ENCODE measurements at places on chromosomes 5 and 9. TPM values are rescaled to one million over a fixed set of nuclear protein-coding genes. Genes with fewer than 3 reads are reported as not detected.

DNA sequence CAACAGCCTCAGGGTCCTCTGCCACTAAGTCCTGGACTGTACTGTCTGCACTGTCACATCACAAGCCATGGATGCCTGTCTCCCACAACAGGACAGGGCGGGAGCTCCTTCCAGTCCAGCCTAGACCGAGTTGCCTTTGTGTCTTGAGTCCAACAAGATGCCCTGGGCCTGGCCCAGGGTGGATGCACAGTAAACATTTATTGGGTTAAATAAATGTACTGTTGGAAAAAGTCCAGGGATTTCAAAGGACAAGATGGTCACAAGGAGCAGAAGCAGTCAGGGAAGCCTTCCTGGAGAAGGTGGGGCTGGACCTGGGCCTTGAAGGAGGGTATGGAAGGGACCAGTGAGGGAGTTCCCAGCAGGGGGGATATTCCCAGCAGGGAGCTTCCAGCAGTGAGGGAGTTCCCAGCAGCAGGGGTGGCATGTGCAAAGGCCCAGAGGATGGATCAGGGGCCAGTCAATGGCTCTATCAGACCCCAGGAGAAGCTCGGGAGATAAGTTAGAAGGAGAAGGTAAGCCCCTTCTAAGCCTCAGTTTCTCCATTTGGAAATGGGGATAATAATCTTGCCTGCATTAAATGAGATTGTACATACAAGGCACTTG, 72.7 kb upstream of the NEURL1B start:
- no peak for DNase-seq

DNA sequence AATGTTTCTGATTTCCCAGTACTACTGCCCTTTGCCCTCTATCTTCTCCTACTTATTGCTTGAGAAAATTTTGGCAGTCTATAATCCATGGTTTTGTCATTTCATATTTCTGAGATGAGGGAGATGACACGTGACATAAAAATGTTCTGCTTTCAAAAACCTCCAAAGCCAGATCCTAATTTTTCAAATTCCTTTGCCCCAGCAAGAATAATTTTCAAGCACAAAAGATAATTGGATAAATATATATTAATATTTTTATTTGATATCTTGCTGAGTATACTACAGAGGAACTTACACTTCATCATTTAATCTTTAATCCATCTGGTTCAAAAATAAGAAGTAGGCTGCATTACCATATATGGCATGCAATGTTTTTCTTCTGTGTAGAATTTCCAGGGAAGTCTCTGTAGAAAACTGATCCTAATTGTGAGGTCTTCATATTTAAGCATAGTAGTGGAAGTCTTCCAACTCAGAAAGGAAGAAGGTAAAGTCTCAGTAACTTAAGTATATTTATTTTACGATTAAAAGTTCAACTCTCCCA, 1738.8 kb downstream of the EFNA5 start:
- DNase-seq = no peak

GRCh38 chr5:159478950-159479349, 148.7 kb upstream of the IL12B start:
- no peak for DNase-seq

GRCh38 chr9:16143947-16144890, 591.4 kb downstream of the CCDC171 start:
- DNase-seq = no peak

DNA sequence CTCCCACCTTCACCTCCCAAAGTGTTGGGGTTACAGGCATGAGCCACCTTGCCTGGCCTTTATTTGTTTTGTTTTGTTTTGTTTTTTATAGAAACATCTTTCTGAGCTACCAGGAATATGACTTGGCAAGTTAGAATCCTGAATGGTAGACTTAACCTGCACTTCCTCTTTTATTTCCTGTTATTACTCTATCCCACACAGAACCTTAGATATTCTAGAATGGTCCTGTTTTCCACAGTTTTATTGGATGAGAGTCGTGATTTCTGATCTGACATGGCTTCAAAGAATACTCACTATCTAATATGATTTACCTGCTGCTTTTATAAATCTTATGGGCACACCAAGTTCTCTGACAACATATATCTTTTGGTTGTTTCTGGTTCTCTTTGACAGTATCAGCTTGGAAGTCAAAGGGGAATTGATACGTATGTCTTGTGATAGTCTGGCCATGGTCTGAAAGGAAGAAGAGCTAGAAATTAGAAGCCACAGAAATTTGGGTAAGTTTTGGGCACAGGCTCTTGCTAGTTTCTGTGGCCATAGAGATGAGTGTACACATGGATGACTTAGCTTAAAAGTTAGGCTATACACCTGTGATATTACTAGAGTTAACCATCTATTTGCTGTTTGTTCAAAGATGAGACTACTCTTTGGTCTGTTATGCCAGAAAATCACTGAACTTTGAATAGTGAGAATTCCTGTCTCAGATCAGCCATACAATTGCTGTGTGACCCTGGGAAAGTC, 4.7 kb upstream of the PANK3 start:
- no peak for DNase-seq

GRCh38 chr9:114299286-114300152, 23.4 kb upstream of the ORM1 start:
- DNase-seq = no peak

- no peak for DNase-seq
Measured at GRCh38 chr5:80109646-80110478, 74.7 kb downstream of the THBS4 start.

- no peak for DNase-seq
Measured at GRCh38 chr5:2087980-2088379, 205.3 kb upstream of the IRX4 start.

GRCh38 chr5:89343666-89344065, 460.7 kb upstream of the MEF2C start:
- no peak for DNase-seq

- no peak for DNase-seq
Measured at GRCh38 chr5:17398431-17398830, 99.6 kb upstream of the TAF11L2 start.

GRCh38 chr9:36598273-36598672, 25.6 kb downstream of the MELK start:
- no peak for DNase-seq

DNA sequence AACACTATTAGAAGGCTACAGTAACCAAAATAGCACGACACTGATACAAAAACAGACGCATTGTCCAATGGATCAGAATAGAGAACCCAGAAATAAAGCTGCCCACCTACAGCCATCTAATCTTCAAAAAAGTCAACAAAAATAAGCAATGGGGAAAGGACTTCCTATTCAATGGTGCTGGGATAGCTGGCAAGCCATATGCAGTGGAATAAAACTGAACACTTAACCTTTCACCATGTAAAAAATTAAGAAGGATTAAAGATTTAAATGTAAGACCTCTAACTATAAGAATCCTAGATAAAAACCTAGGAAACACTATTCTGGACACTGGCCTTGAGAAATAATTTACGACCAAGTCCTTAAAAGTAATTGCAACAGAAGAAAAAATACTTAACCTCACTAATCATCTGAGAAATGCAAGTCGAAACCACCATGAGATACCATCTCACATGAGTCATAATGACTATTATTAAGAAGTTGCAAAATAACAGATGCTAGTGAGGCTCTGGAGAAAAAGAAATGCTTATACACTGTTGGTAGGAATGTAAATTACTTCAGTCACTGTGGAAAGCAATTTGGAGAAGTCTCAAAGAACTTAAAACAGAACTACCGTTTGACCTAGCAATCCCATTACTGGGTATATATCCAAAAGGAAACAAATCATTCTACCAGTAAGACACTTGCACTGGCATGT, 203.3 kb upstream of the CDH9 start:
- DNase-seq = peak; percentile 40

DNA sequence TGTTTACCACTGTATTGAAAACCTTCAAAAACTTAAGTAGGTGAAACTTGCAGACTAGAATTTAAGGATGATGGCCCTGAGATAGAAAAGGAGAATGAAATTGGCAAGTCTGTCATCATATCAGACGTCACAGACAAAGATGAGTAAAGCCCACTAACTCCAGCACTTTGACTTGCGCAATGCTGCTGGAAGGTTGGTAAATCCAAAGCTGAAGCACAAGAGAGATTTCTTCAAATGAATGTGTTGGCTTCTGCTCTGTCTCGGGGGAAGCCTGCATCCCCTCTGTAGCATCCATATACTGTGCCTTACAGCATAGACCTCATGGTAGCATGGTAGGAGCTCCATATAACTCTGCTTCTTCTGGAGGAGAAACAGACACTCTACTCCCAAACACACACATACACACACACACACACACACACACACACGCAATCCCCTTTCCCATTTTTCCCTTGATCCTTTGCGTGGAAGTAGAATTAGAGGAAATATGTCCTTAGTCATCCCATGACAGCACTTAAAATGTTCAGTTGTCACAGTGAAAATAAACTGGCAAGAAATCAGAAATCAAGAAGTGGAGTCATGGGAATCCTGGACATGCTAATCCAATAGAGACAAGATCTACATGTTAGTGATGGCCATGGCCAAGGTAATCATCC, 241.5 kb downstream of the NR3C1 start:
- no peak for DNase-seq

DNA sequence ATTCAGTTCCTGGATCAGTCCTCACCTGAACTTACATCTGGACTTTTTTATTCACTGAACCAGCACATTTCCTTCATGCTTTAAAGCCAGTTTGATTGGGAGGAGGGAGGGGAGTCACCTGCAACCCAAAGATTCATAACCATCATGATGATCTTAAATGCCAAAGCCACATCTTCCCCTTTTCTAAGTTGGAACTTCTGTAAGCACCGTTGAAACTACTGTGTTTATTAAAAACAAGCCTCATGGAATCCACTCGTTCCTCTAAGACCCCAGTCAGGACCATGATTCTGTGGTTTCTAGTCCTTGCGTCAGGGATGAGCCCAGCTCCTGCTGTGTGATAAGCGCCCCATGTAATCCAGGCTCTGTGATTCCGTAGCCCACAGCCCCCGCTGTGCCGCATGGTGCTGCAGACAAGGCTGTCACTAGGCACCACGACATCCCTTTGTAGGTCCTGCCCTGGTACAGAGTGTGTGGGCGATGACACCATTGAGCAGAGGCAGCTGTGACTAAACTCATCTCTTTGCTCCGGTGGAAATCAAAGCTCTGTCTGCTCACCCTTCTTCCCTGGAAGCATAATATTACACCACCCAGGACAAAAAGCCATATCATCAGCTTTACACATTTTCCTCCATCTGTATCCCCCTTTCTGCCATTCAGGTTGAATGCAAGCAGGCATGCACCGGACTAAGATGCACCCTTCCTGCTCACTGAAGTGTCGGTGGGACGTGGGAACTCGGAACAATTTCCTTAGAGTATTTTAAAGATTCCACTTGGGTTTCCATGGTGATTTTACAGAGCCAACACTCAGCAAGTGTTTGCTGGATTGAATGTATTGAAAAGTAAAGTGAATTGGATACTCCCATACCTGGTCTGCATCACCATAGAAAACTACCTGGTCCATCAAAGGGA, 132.0 kb upstream of the FSTL4 start:
- no peak for DNase-seq

- no peak for DNase-seq
Measured at GRCh38 chr9:135038331-135038730, 49.1 kb upstream of the OLFM1 start.

- no peak for DNase-seq
Measured at GRCh38 chr5:6748142-6748541, 34.9 kb downstream of the TENT4A start.

DNA sequence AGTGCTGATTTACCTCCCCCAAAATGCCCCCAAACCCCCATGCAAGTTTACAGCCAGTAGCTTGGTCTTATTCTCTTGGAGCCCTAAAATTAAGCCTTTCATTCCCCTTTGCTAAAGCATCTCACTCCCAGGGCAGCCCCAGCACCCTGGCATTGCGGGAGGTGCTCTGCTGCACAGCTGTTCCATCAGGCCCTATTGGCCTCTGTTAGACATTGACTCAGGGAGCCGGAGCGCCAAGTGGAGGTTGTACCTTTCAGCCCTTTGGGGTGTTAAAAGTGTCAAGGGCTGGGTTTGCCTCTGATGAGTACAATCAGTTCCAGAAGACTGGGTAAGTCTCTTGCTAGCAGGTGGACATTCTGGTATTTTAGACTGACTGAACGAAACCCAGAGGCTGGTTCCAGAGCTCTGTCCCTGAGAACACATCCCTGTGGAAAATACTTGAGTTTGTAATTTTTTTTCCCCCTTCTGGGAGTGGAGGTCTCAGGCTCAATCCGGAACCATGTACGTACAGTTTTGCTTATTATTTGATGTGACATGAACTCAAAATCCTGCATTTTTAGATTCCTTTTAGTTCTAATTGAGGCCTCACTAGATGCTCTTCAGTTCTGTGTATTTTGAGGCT, 102.4 kb downstream of the UBE2R2 start:
- no peak for DNase-seq

DNA sequence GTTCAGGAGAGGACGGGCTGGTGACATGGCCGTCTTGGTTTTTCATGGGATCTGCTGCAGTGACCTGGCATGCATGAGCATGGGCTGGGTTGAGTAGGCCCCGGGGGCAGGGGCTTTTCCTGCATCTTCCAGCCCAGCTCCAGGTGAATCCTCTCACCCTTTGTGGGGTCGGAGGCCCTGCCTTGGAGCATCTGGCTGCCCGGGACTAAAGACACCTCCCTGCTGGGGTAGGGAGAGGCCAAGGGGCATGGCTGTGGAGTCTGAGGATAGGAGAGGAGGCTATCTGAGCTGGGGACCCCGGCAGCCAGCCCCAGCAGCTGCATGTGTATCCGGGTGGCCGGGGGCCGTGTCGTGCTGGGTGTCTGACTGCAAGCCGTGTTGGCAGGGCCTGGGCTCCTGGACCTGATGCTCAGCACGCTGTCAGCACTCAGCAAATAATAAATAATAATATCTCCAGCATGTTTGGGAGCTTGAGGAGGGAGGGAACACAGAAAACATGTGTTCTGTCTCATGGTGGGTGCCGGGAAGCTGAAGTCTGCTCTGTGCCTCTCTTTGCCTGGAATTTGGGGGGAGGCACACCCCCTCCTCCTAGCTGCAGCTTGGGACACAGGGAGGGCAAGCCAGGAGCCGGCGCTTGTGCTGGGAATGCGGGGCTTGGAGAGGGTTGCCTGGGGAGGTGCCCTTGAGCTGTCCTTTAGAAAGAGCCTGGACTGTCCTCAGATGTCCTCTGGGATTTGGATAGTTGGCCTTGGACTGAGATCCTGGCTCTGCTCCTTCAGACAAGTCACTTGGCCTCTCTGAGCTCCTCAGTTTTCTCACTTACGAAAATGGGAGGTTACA, 28.4 kb upstream of the PITX1 start:
- DNase-seq = no peak

- no peak for DNase-seq
Measured at GRCh38 chr9:119884438-119884837, 515.2 kb upstream of the BRINP1 start.

- peak; percentile 73 for DNase-seq
Measured at GRCh38 chr9:81394881-81395675, 294.3 kb downstream of the TLE1 start.

The KIF4B gene
- total RNA-seq = 0.05 TPM

The KCNV2 gene
- not detected for total RNA-seq

The ADRB2 gene
- 3.0 TPM for total RNA-seq

The EQTN gene
- 0.74 TPM for total RNA-seq

The FAM221B gene
- total RNA-seq = 0.21 TPM

The OLFM1 gene
- 21.8 TPM for total RNA-seq

The PTGDS gene
- total RNA-seq = 3.3 TPM

The UQCRQ gene
- total RNA-seq = 85.7 TPM

The ANKRD18B gene
- total RNA-seq = 7.1 TPM

The OTULIN gene
- total RNA-seq = 31.8 TPM

The GABRP gene
- total RNA-seq = 2.0 TPM
